DMS153 (cell line): ENCODE measurements at places on chromosomes 16 and 17.

DNA sequence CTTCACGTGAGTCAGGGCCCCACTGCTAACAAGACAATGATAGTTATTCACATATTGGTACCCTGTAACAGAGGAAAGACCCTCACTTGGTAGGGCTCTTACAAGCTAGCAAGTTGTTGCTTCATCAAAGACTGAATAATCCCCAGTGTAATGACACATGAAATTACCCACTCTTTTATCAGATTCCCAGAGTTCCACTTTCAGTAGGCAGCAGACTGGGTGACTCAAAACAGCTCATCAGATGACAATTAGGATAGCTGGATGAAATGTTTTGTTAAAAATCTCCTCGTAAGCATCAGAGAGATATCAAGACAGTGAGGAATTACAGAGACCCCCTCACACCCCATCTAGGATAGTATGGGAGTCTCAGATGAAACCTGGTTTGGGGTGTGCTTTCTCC is 6.8 kb upstream of the OR1E2 start:
- DNase-seq = no peak

GRCh38 chr16:54156349-54156748 is 130.2 kb downstream of the IRX3 start:
- no peak for DNase-seq

- DNase-seq = no peak
These were observed 6.4 kb downstream of the DRC7 start for GRCh38 chr16:57700781-57701551.

DNA sequence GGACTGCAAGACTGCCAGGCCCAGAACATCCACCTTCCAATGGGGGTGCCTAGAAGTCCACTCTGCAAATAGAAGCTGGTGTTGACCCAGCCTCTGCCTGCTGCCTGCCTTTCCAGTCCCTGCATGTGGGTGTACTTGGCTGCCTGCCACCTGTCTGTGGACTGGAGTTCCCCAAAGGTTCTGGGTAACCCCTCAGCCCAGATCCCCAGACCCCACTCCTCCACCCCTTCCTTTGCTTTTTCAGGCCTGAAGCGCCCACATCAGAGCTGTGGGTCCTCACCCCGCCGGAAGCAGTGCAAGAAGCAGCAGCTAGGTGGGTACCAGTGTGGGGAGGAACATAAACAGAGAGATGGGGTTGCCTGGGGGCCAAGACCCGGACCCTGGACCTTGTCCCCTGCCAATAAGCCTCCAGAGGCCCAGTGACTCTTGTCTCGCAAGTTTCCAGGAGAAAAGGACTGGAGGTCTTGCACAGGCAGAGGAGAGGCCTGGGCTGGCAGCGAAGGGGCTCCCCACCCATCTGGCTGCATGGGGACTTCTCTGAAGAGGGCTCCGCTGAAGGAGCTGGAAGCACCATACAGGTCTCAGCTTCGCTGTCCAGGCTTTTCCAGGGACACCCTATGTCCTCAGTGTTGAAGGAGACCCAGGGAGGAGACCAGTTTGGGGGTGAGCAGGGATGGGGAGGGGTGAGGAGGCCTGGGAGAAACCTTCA is 34.3 kb downstream of the NLRC5 start:
- DNase-seq = no peak

DNA sequence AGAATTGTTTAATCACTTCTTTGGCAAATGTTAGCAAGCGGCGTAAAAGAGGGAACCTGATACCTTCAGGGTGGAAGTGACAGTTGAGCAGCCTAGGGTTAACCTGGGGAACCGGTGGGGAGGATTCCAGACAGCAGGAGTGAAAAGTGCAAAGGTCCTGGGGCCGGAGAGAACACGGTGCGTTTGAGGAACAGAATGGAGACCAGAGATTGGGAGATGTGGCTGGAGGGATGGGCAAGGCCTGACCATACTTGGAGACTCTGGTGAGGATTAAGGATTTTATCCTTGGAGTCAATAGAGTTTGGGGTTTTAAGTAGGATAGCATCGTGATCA is 2.3 kb upstream of the ZNF500 start:
- no peak for DNase-seq

DNA sequence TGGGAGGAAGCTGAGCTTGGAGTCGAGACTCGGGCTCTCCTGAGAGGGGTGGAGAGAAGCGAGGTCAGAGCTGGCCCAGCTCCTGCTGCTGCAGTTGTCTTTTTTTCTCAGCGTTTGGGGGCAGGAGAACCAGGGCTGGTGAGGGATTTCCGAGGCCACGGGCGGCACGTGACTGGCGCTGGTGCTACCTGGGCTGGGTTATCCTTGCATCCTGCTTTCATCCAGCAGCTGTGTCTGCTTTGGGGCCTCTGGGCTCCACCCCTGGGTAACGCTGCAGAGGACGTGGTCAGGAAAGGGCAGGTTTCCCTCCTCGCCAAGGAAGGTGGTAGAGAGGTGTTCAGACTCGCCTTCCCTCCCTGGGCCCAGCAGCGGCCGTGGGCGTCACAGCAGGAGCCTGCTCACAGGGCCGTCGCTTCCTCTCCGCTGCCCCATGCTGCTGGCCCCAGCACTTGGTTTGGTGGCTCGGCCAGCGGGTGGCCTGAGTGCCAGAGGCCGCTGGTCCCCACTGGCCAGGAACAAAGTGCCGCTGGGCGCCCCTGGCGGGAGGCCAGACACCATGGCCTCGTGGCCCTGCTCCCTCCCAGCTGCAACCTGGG is 22.5 kb downstream of the GSE1 start:
- DNase-seq = no peak

- no peak for DNase-seq
These were observed 5.5 kb downstream of the CCDC42 start for GRCh38 chr17:8739097-8739496.

- peak; percentile 92 for DNase-seq
These were observed 221.0 kb downstream of the CCDC182 start for GRCh38 chr17:57523926-57524632.

- DNase-seq = no peak
These were observed 597 bp downstream of the OVCA2 start for GRCh38 chr17:2042390-2042847.

- DNase-seq = no peak
These were observed 817 bp downstream of the NME1 start for GRCh38 chr17:51154176-51154575.

GRCh38 chr17:78278139-78278741 is 46.8 kb downstream of the TMEM235 start:
- peak; percentile 25 for DNase-seq

DNA sequence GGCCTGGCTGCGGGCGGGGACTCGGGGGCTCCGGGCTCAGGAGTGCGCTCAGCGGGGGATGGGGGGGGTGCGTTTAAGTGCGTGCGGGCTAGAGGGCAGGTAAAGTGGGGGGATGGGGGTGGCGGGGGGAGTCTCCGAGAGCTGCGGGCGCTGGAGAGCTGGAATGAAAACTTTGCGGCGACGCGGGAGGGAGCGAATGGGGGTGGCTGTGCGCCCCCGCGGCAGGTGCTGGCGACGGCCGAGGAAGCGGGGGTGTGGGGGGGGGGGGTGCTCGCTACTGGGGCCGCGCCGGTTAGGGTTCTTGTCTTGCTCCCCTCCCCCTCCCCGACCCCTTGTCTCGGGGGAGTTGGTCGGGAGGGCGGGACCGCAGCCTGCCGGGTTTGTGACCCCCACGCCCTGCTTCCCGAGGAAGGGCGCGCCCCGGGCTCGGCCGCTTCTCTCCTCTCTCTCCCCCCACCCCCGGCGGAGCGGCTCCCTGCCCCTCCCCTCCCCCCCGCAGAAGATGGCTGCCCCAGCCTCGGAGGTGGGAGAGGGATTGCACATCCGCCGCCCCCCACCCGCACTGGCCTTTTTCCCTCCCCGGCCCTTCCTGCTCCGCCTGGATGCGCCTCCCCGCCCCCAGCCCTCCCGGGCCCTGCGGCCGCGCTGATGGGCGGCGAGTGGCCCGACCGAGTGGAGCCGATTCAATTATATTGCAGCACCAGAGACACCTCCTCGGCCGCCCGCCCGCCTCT is 649 bp downstream of the GSE1 start:
- DNase-seq = peak; percentile 38

- DNase-seq = no peak
These were observed 12.2 kb upstream of the RPH3AL start for GRCh38 chr17:364766-365165.

- no peak for DNase-seq
These were observed 77.7 kb upstream of the PSMD7 start for GRCh38 chr16:74218871-74219270.

GRCh38 chr16:24936151-24936550 is 79.0 kb downstream of the ARHGAP17 start:
- no peak for DNase-seq

DNA sequence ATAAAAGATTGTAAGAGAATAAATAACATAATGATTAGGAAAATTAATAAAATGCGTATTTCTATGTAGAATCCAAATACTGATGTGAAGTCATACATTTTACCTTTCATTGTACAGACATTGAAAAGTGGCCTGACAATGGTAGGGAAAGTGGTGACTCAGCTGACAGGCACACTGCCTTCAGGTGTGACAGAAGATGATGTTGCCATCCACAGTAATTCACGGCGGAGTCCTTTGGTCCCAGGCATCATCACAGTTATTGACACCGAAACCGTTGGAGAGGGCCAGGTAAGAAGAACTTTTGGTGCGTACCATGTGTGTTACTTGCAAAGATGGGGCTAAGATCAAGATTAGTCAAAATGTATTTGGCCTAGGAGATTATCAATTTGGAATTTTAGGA is 232.8 kb downstream of the BCAS3 start:
- DNase-seq = no peak

- DNase-seq = no peak
These were observed 172.4 kb downstream of the ABCA8 start for GRCh38 chr17:68782789-68783188.

DNA sequence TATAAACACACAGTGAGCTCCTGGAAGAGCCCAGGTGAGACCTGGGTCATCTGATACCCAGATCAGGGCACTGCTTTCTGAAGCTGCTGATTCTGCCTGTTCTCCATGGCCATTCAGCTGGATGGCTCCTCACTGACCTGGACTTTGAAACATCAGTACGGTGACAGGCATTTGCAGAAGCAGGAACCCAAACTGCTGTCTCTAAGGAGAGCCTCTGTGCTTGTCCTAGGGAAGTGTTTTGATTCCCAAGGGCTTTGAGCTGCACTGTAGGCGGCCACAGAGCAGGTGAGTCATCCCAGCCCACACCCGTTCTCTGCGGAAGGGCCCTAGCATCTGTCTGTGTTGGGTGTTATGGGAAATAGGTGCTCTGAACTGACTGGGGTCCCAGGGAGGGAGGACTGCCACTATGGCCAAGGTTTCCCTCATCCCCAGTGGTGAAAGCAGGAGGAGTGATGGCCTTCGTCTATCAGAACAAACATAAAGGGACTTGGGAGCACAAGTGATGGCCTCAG is 60.7 kb upstream of the ADCY9 start:
- DNase-seq = peak; percentile 76

- no peak for DNase-seq
These were observed 64.9 kb downstream of the PLD6 start for GRCh38 chr17:17141279-17141678.

DNA sequence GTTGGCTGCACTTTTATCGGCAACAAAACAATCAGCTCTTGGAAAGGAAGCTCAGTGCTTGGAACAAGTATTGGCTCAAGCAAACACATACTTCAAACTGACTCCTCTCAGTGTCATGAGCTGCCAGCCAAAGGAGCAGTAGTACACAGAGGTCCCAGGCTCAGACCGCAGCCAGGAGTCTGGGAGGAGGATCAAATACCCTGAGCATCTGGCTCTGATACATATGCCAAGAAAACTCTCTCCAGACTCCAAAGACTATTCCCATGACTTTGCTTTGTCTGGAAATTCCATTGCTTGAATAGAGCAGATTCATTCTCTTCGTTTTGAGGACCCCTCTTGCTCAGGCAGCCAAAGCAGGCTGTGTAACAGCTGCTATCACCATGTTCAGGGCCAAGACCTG is 501.6 kb upstream of the PSMD7 start:
- no peak for DNase-seq

GRCh38 chr16:9068886-9069285 is 22.6 kb upstream of the HAPSTR1 start:
- DNase-seq = no peak

GRCh38 chr17:29250666-29251065 is 4.0 kb downstream of the CRYBA1 start:
- no peak for DNase-seq

- no peak for DNase-seq
These were observed 107.0 kb upstream of the TMEM132E start for GRCh38 chr17:34472363-34472762.

DNA sequence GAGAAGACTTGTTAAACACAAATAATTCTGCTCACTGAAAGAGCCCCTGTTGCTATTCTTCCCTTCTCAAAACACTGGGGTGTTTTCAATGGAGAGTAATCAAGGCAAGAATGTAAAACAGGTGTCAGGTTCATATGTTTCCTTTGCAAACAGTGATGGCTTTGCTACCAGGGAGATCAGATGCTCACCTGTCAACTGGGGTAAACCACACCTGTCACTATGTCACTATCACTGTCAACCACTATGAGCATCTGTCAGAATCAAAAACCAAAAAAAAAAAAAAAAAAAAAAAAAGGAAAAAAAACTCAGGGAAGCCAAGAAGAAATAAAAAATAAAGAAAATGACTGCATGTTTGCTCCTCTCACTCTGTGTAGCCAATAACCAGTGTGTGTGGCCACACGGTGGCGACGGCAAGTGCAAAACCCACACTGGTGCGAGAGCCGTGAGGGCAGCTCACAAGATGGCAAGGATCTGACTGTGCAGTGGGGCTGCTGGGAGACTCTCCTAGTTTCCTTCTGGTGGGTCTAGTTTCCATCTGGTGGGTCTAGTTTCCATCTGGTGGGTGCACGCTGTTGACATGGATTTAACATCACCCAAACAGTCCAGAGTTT is 22.7 kb downstream of the USP22 start:
- no peak for DNase-seq

DNA sequence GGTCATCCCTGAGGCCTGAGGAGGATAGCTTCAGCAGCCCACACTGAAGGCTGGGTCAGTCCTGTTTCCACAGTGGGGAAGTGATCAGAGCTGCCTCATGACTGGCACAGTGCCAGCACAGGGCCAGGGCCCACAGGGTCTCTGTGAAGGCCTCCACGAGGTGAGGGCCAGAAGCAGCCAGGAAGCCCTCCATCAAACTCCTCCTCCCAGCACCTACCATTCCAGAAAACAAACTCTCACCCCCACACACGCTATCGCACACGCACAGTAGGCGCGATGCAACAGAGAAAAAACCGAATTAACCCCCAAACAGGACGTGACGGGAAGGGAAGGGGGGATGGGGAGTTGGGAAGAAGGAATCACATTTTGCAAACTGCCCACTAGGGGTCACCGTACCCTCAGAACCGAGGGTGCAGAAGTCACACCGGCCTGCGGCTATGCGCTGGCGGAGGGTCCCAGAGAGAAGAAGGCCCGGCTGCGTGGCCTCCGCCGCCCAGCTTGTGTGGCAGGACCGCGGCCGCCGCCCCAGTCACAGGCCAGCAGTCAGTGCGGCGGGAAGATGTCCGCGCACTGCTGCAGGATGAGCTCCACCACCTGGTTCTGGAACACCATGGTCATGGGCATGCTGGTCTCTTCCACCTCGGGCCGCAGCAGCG is 37.6 kb downstream of the ARHGAP27 start:
- no peak for DNase-seq
